ENCODE measurements at places on chromosomes 1 and 21. TPM values are rescaled to one million over a fixed set of nuclear protein-coding genes. Genes with fewer than 3 reads are reported as not detected.

Gene NTMT2
- total RNA-seq = not detected

Gene ANGPTL3
- not detected for total RNA-seq

Gene DIPK1A
- 10.2 TPM for total RNA-seq

Gene PCP4
- not detected for total RNA-seq

Gene PRPF38B
- 11.4 TPM for total RNA-seq

All from hair follicular keratinocyte (primary cell).